ENCODE measurements at places on chromosomes 1 and 21.

- no peak for DNase-seq
Measured at GRCh38 chr1:233487408-233487807, 126.5 kb upstream of the KCNK1 start.

DNA sequence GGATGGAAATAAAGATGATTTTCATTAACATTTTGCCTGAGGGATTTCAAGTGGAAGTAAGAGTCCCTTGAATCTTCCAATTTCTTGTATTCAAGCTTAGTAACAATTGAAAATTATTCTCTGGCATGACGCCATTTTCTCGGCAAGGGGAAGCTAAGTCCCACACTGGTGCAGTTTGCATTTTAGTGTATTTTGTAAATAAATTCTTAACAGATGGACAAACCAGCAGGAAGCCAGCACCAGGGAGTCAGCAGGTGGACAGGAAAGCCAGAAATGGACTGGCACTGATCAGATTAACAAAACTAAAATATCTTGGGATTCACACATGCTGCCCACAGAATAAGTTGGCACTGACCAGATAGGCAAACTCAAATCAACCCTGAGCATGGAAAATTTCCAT is 311.3 kb downstream of the LRRIQ3 start:
- no peak for DNase-seq

DNA sequence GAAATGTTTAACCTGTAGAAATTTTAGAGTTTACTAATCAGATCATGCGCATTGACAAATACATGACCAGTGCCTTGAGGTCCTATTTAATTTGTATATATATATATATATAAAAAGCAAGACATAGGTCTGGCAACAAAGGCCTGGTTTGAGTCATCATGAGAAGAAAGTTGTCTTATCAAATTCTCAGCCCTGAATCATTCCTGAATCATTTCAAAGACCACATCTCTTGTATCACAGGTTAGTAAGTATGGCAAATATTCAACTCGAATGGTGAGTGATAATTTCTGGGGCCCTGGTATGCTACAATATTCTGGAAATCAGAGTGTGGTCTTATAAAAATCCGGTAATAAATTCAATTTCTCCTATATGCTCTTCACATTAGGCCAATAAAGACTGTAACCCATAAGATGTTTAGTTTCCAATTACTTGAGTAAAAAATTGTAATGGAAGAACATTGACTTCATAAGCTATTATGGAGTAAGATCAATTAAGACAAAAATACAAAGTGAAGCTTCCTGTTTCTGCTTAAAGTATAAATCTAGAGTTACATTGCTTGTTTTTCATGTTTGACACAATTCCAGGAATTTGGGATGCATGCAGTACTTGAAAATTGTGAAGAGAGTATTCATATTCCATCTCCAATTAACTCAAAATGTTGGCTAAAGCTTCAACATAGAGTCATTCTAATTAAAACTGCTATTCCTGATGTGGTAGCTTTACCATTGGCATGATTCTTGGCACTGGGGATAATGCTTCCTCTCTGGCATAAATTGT is 309.4 kb downstream of the BRINP3 start:
- no peak for DNase-seq

- no peak for DNase-seq
Measured at GRCh38 chr1:153339802-153340201, 8.8 kb downstream of the PGLYRP4 start.

GRCh38 chr1:163427279-163427678 is 105.5 kb downstream of the NUF2 start:
- DNase-seq: no peak

GRCh38 chr1:14236097-14236496 is 362.4 kb upstream of the KAZN start:
- no peak for DNase-seq

All from activated naive CD8-positive, alpha-beta T cell treated with anti-CD3 and anti-CD28 coated beads, Interleukin-2, amount 50 U/mL, for 16 hours (primary cell).